ENCODE measurements at places on chromosomes 7 and 10.

DNA sequence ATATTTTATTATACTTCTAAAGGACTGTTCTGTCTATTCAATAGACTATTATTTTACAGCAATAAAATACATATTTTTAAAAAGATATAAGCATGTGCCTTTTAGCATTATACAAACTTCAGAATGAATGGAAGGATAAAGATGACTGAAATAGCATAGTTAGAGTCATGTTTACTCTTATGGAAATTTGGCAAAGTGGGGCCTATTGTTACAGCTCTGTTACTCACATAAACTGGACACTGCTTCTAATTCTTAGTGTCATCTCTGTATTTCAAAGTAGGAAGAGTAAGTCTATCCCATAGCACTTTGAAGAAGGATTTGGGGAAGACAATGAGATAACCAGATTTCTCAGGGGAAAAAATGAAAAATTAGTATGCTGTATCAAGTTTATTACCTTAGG lies 168.2 kb downstream of the SKAP2 start:
- DNase-seq = no peak

DNA sequence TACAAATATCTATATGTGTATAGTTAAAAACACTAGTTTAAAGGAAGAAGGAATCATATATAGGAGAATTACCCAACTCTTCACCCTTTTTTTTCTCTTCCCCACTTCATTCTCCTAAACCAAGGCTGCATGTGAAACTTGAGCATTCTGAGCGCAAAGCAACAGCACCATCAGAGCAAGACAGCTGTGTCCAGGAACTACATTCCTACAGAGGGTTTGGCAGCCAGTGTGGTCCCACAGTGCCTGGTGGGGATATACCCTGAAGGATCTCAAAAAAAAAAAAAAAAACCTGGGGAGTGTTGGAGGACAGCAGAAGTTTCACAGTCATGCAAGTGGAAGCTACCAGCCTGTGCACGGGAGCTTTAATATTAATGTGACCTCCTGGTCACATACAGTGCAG lies 310.4 kb downstream of the CTNNA3 start:
- no peak for DNase-seq

DNA sequence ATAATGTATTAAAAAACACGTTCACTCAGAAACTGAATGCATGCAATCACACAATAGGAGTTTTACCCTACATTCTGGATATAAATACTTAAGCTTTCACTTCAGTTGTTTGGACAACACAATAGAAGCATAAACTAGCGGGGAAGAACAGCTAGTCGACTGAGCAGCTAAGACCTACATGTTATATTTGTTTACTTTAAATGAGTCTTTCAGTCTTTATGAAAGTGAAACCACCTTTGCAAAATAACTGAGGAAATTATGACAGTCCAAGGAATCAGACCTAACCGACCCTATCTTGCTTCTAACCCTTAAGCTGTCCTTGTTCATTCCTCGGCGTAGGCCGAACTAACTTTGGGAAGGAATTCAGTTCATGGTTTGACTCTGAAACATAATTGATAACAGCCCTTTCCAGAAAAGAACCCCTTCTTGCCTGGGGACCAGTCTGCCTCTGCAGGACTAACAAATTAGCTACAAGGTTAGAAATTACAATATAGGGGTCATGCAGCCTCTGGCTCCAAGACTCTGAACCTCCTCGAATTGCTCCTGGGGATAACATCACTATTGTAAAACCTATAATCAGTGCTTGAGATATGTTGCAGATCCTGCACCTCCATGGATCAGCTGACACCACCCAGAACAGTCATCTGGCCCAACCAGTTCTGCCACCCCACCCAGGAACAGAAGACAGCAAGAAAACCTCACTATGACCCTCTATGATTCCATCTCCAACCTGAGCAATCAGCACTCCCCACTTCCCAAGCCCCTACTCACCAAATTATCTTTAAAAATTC lies 185.1 kb upstream of the KLF6 start:
- no peak for DNase-seq

- DNase-seq = no peak
Observed at GRCh38 chr10:68578974-68579373, 18.8 kb downstream of the TET1 start.

- no peak for DNase-seq
Observed at GRCh38 chr7:74185016-74185415, 10.9 kb downstream of the EIF4H start.

DNA sequence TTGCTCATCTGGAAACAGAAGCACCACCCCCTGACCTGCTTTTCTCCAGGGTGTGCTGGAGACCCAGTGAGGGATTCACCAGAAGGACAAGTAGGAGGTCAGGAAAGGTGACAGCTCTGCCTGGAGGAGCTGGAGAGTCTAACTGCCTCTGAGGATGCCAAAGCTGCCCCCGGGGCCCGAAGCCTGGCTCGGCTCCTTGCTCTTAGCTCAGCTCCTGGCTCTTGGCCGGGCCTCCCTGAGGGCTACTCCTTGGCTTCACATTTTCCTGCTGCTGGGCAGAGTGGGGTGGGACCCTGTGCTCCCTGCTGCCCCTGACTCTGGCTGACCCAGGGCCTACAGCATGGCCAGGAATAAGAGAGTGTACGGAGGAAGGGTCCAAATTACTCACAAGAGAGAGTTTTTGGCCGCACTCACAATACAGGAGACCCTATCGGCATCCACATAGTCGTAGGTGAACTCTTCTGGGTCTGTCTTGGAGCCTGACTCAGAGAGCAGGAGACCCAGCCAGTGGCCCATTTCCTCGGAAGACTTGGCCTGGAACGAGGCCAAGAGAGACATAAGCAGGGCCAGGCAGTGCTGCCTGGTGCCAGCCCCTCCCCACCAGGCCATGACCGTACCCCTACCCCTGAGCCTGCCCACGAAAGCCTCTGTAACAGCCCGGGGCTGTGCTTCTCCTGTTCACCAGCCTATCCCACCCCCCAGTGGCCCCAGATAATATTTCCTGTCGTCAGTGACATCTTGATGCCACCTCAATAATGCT lies 63.1 kb downstream of the VWA2 start:
- DNase-seq = no peak

DNA sequence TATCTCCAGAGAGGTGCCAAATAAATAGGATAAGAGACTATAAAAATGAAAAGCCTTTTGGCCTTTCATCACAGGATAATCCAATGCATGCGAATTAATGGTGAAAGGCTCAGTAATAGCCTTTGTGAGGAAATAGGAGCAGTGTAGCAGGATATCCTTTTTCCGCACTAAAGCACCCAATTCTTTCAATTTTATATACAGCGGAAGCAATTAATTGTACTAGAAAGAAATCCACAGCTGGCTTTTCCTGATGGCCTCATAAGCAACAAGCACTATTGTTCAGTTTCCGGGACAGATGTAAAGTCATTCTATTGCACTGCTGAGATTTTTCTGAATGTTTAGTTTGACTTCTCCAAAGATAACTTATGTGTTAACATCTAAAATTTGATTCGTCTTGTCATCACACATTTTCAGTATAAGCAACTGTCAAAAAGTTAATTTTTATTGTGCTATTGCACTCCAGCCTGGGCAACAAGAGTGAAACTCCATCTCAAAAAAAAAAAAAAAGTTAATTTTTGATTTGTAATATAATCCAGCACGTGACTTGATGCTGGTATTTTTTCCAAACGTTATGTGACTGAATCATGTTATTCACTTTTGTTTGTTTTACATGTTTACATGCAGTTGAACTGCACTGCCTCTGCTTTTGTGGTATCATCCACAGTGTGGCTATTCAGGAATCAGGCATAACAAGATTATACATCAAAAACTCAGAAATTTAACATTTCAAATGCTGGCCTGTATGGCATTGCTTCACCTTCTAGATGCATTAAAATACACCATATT lies 8.4 kb upstream of the BMPR1A start:
- DNase-seq = no peak

DNA sequence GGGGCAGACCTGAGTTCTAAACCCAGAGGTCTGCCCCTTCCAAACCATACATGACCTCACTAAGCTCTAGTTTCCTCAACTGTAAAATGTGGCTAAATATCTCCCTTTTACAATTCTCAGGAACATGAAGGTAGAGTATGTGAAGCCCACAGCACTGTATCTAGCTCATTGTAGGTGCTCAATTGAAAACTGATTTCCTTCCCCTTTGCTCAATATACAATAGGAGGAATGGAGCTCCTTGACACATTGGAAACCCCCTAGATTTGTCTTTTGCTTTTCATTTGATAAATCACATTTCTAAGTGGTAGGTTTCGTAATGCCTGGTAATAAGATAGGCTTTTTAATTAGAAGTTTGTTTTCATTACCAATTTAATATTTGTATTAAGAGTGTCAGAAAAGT lies 153.3 kb downstream of the ARID5B start:
- DNase-seq = no peak

GRCh38 chr7:117072620-117073118 lies 119.4 kb downstream of the ST7 start:
- no peak for DNase-seq

- no peak for DNase-seq
Observed at GRCh38 chr7:91720260-91720937, 160.1 kb downstream of the MTERF1 start.

DNA sequence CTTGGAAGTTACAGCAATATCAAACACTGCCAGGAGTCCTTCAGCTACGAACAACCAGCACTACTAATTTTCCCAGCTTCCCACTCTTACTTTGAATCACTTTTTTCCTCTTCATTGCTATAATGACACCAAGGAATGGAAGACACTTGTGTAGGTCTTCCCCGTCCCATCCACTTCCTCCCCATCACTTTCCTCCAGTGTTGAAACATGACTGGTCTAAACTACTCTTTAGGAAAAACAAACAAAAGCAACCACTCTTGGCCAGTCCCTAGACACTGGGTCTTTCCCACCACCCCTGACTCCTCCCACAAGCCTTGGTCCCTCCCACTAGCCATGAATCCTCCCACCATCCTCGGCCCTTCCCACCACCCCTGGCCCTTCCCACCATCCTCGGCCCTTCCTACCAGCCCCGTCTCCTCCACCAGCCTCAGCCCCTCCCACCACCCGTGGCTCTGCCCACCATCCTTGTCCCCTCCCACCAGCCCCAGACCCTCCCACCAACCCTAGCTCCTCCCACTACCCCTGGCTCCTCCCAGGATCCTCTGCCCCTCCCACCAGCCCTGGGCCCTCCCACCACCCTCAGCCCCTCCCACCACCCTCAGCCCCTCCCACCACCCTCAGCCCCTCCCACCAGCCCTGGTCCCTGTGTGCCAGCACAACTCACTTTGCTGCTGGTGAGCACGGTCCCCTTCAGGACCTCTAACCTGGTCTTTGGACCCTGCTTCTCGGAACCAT lies 68.5 kb downstream of the CXCL12 start:
- DNase-seq = no peak

DNA sequence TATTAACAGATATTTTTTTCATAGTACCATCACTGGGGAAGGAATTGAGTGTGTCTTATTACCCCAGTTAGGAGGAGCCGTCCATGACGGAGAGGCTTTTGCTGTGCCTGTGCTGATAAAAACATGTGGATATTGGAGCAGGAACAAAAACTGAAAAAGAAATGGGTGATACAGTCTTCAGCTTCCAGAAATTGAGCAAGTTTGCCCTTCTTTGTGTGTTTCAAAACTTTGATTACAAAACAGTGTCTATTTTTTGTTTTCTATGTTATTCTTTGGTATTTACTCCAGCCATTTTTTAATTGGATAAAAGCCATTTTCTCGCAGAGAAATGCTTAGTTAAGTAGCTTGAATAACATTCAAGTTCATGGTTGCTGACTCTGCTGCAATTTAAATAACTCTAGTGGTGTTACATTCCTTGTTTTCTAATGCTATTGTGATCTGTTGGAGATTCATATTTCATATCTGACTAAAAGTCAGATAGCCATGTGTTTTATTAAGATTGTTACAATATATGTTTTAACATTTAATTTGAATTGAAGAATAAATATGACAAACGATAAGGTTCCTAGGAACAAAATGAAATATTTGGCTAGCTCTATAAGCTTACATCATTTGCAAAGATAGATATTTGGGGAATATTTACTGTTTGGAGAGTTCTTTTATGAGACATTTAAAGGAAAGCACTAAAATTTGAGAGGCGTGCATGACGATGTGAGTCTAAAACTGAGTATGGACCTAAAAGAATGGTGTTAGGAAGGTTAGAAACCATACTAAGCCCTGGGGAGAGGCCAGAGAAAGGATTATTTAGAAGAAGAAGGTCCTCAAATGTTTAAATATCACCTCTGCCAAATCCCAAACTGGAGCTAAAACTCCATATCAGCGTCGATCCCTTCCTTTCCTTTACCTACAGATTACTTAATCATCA lies 747.3 kb upstream of the CELF2 start:
- no peak for DNase-seq

GRCh38 chr7:98346515-98347069 lies 54.3 kb downstream of the BAIAP2L1 start:
- no peak for DNase-seq

- DNase-seq = no peak
Observed at GRCh38 chr10:66827353-66827752, 98.5 kb upstream of the LRRTM3 start.

DNA sequence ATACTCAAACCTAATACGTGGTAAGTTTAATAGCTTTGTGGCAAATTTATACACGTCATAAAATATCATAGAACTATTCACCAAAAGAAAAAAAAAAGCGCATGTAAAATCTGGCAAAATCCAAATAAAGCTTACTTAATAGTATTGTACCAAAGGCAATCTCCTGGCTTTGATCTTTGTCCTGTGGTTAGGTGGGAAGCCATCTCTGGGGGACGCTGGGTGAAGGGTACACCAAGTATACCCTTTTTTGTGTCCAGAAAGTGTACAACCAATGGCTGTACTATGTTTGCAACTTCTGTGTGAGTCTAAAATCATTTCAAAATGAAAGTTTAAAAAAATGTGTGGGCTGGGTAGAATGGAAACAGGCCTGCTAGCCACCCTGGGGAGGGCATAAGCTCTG lies 47.6 kb upstream of the ENO4 start:
- no peak for DNase-seq

- DNase-seq = peak; percentile 24
Observed at GRCh38 chr10:124650820-124651401, 93.3 kb downstream of the FAM53B start.

DNA sequence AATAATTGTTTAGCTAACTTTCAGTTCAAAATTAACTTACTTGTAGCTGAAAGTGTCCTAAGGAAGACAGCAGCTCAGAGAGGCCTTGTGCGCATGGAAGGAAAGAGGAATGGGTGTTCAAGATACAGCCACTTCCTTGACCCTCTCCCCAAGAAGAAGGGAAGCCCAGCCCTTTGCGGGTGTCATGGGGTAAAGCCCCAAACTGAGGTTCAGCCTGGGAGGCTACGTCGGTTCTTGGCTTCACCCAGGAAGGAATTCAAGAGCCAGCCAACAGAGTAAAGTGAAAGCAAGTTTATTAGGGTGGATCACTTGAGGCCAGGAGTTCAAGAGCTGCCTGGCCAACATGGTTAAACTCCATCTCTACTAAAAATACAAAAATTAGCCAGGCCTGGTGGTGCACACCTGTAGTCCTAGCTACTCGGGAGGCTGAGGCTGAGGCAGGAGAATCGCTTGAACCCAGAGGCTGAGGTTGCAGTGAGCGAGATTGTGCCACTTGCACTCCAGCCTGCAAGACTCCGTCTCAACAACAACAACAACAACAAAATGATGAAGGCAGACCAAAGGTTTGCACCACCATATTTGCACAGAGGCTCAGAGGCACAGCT lies 15.9 kb downstream of the GPRIN2 start:
- DNase-seq = no peak
